NCI-H460 (cell line): ENCODE measurements at places on chromosomes 5 and 9. TPM values are rescaled to one million over a fixed set of nuclear protein-coding genes. Genes with fewer than 3 reads are reported as not detected.

- DNase-seq, result no peak
Observed at GRCh38 chr5:122493091-122494021, 181.3 kb downstream of the SNCAIP start.

DNA sequence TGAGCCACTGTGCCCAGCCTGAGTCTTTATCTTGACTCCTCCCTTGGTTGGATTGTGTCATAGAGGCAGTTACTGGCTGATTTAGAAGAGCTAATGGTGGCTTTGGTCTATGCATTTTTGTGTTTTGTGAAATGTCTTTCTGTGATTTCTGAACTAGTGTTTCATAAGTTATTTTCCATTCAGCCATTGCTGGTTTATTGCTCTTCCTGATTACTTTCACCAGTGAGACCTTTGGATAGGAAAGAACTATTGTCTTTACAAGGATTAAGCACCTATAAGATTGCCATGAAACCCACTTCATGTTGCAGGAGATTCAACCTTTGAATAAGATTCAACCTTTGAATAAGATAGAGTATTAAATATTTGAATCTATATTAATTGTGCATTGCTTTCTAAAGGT is 8.7 kb upstream of the HAPLN1 start:
- no peak for DNase-seq

Gene FAM221B
- total RNA-seq, result not detected in 2 replicates

Gene GRXCR2
- total RNA-seq, result not detected in 2 replicates

Gene PPIP5K2
- total RNA-seq, result 51.7 and 64.9 TPM in 2 replicates

Gene TMEM252
- total RNA-seq, result not detected in 2 replicates
